ENCODE measurements at places on chromosomes 16 and 17. TPM values are rescaled to one million over a fixed set of nuclear protein-coding genes. Genes with fewer than 3 reads are reported as not detected.

COX6A2 gene
- not detected for total RNA-seq

DNA sequence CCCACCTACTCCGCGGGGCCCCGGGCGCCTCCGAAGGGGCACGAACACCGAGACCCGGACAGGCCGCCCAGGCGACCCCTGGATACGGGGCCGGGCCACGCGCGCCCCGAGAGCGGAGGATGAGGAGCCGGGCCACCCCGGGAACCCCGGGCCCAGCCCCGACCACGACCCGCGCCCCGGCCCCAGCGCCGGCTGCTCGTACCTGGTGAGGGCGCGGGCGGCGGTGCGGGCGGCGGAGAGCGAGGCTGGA, 192 bp downstream of the FASN start:
- no peak for DNase-seq

- no peak for DNase-seq
Measured at GRCh38 chr16:55499281-55499680, 9.6 kb upstream of the LPCAT2 start.

- no peak for DNase-seq
Measured at GRCh38 chr16:27883576-27883975, 179.9 kb downstream of the GSG1L start.

- DNase-seq: no peak
Measured at GRCh38 chr17:28975031-28975430, 23.7 kb upstream of the PHF12 start.

Measured in epithelial cell of proximal tubule (primary cell).